H9 (cell line): ENCODE measurements at places on chromosomes 11 and 22.

DNA sequence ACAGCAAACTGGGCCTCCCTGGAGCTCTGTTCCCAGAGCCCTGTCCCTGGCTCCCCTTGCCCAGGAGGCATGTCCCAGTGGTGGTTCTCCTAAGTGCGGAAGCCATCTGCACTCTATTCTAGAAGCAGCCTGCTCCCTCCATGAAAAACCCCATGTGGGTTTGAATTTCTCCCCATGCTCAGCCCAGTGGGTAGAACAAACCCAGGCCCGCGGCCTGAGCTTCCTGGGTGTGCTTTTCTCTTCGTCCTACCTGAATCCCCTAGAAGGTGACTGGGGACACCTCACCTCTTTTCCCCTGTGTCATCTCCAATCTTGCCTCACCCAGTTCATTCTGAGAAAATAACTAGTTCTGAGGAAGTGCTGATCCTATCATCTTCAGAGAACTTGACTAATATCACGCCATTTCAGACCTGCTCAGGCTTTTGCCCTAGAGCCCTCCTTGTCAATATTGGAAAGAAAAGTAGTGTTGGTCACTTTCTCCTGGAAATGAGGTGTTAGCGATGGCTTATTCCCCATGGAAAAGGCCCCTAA lies 15.9 kb downstream of the IL10RA start:
- H3K27ac ChIP-seq, result no peak overlapping the region
- H3K27me3 ChIP-seq, result peaks cover 2% of the 10 kb centered on the region; the same call in 1 of the 2 replicates
- no peaks in the 10 kb centered on the region for H3K36me3 ChIP-seq
- H3K4me1 ChIP-seq, result 0 out of 2 replicates have a peak, but pooled peaks cover 6% of the 10 kb centered on the region
- H3K4me3 ChIP-seq, result no peak overlapping the region

GRCh38 chr11:134150195-134150903 lies 73.4 kb downstream of the NCAPD3 start:
- no peaks in the 10 kb centered on the region for H3K4me1 ChIP-seq
- no peak overlapping the region for H3K27ac ChIP-seq
- DNase-seq, result no peak
- H3K36me3 ChIP-seq, result peaks cover 76% of the 10 kb centered on the region; the same call in 2 of the 3 replicates

GRCh38 chr11:64453466-64453865 lies 94.5 kb downstream of the RPS6KA4 start:
- H3K36me3 ChIP-seq, result no peaks in the 10 kb centered on the region
- DNase-seq, result peak; percentile 18
- no peak overlapping the region for H3K27ac ChIP-seq
- no peak overlapping the region for H3K4me3 ChIP-seq
- H3K4me1 ChIP-seq, result no peaks in the 10 kb centered on the region; the same call in 1 of the 2 replicates
- H3K27me3 ChIP-seq, result no peaks in the 10 kb centered on the region; the same call in 1 of the 2 replicates

DNA sequence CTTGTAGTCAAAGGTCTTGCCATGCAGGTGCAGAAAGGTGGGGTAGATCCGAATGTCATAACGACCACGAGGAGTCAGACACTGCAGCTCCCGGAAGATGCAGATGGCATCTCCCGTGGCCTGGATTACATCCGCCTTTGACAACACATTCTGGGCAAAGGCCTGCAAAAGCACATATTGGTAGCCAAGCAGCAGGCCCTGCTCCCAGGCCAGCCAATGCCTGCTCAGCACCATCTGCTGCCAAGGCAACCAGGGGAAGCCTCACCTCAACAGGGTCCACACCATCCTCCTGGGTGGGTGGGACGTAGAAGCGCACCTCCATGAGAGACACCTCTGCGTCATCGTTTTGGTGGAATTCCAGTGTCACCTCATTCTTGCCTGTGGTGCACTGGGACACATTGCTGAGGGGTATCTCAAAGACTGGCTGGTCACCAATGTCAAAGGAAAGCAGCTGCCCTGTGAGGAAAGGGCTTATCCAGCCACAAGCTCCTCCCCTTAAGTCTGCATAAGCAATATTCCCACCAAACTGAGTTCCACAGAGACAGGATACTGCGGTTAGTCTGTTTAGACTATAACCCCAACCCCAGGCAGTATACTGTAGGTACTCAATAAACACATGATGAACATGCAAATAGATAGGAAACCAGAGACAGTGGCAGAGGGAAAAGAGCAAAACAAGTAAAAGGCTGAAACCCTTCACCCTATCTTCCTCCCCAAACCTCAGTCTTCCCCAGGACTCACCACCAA lies 2.8 kb downstream of the SSRP1 start:
- H3K4me3 ChIP-seq, result no peak overlapping the region
- DNase-seq, result no peak
- H3K36me3 ChIP-seq, result peaks cover 72% of the 10 kb centered on the region
- H3K27me3 ChIP-seq, result no peaks in the 10 kb centered on the region
- peaks cover 3% of the 10 kb centered on the region; the same call in 1 of the 2 replicates for H3K4me1 ChIP-seq

DNA sequence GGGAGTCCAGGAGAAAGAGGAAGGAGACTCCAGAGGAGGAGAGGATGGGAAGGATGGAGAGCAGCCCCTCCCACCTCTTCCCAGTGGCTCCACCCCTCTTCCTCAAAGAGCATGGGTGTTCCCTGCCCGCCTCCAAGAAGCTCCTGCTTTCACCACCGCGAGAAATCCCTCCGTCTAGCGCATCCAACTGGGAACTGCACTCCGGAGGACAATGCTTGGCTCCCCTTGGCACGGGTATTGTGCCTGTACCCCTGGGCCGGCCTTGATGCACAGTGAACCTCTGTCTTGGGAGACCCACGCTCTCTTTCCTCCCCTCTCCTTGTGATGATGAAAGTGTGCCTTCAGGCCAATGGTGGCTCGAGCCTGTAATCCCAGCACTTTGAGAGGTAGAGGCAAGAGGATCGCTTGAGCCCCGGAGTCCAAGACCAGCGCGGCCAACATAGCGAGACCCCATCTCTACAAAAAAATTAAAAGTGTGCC lies 14.9 kb upstream of the ADA2 start:
- no peaks in the 10 kb centered on the region for H3K27me3 ChIP-seq
- DNase-seq, result peak; percentile 98
- no peaks in the 10 kb centered on the region for H3K36me3 ChIP-seq
- H3K4me1 ChIP-seq, result peaks cover 14% of the 10 kb centered on the region
- H3K27ac ChIP-seq, result peak overlapping the region; percentile 42

DNA sequence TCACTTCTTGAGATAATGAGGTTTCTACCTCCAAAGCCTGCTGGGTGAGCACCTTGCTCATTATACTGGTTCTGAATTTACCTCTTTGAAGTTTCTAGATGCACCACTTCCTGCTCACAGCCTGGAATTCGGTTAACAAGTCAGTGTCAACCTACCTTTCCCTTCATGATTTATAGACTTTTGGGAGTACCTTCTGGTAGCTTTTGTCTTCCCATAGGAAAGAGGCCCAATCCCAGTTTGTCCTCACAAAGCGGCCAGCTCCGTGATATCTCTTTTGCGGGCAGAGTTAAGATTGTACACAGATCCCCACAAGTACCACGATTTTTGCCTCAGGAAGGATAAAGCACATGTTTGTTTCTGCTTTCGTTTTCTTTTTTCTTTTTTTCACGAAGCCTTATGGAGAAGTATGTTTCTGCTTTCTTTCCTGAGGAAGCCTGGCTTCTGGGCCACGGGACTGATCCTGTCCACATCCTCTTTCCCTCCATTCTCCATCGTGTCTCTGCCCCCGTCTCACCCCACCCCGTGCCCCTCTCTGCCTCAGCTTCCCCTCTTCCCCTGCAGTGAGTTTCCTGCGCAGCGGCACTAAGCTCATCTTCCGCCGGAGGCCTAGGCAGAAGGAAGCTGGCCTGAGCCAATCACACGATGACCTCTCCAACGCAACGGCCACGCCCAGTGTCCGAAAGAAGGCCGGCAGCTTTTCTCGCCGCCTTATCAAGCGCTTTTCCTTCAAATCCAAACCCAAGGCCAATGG lies 5.7 kb upstream of the HINFP start:
- peak; percentile 59 for DNase-seq
- no peak overlapping the region for H3K27ac ChIP-seq
- H3K4me3 ChIP-seq, result no peak overlapping the region
- no peaks in the 10 kb centered on the region for H3K4me1 ChIP-seq

GRCh38 chr11:36455658-36456111 lies 54.4 kb downstream of the TRAF6 start:
- no peaks in the 10 kb centered on the region; the same call in 1 of the 2 replicates for H3K36me3 ChIP-seq
- no peaks in the 10 kb centered on the region; the same call in 1 of the 2 replicates for H3K4me1 ChIP-seq
- no peak overlapping the region for H3K27ac ChIP-seq
- H3K4me3 ChIP-seq, result no peak overlapping the region

GRCh38 chr11:84234011-84234410 lies 947.8 kb upstream of the CCDC90B start:
- H3K27ac ChIP-seq, result no peak overlapping the region
- H3K27me3 ChIP-seq, result no peaks in the 10 kb centered on the region
- H3K4me1 ChIP-seq, result no peaks in the 10 kb centered on the region; the same call in 1 of the 2 replicates
- H3K4me3 ChIP-seq, result no peak overlapping the region
- H3K36me3 ChIP-seq, result no peaks in the 10 kb centered on the region
- no peak for DNase-seq

- H3K27ac ChIP-seq, result no peak overlapping the region
- peaks cover 30% of the 10 kb centered on the region for H3K36me3 ChIP-seq
- H3K27me3 ChIP-seq, result no peaks in the 10 kb centered on the region
Measured at GRCh38 chr11:65501472-65502273, 2.8 kb downstream of the MALAT1 start.

GRCh38 chr11:119175493-119176077 lies 7.1 kb downstream of the NLRX1 start:
- H3K36me3 ChIP-seq, result peaks cover 30% of the 10 kb centered on the region
- H3K27me3 ChIP-seq, result no peaks in the 10 kb centered on the region
- no peaks in the 10 kb centered on the region for H3K4me1 ChIP-seq
- no peak overlapping the region for H3K4me3 ChIP-seq
- no peak for DNase-seq

DNA sequence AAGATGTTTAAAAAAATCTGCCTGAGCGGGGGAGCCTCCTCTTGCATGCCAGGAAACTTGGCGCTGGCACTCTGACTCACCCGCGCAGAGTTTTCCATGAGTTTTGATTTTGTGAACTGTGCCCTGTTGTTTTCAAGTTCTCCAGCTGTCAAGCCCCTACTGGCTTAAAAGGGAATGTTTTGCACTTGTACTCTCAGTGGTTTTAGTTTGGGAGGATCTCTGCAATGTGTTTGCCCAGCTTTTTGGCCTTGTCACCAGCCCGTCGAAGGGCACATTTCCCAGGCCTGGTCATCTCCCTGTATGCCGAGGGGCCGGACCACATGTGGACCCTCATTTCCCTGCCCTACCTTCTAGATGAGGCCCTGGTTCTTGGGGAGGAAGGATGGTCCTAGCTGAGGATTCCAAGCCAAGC lies 12.2 kb downstream of the MRGPRF start:
- no peak overlapping the region for H3K4me3 ChIP-seq
- peaks cover 5% of the 10 kb centered on the region for H3K36me3 ChIP-seq
- H3K27ac ChIP-seq, result no peak overlapping the region

GRCh38 chr22:40609216-40609615 lies 27.3 kb downstream of the MRTFA start:
- DNase-seq, result no peak
- no peaks in the 10 kb centered on the region for H3K27me3 ChIP-seq
- no peaks in the 10 kb centered on the region; the same call in 1 of the 2 replicates for H3K4me1 ChIP-seq
- H3K4me3 ChIP-seq, result no peak overlapping the region

DNA sequence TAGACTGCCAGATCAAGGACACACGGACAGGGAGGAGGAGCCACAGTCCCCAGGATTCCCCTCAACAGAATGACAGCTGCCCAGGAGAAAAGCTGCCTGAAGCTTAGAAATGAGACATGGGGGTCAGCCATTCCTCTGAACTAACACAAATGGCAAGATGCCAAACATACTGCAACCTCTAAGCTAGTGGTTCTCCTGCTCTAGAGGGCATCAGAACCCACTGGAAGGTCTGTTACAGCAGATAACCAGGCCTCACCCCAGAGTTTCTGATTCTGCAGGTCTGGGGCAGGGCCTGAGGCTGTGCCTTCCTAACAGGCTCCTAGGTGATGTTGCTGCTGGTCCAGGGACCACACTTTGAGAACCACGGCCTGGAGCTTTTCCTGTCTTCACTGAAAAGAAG lies 28.6 kb upstream of the BID start:
- no peaks in the 10 kb centered on the region for H3K27me3 ChIP-seq
- no peak overlapping the region for H3K27ac ChIP-seq
- no peak overlapping the region for H3K4me3 ChIP-seq

DNA sequence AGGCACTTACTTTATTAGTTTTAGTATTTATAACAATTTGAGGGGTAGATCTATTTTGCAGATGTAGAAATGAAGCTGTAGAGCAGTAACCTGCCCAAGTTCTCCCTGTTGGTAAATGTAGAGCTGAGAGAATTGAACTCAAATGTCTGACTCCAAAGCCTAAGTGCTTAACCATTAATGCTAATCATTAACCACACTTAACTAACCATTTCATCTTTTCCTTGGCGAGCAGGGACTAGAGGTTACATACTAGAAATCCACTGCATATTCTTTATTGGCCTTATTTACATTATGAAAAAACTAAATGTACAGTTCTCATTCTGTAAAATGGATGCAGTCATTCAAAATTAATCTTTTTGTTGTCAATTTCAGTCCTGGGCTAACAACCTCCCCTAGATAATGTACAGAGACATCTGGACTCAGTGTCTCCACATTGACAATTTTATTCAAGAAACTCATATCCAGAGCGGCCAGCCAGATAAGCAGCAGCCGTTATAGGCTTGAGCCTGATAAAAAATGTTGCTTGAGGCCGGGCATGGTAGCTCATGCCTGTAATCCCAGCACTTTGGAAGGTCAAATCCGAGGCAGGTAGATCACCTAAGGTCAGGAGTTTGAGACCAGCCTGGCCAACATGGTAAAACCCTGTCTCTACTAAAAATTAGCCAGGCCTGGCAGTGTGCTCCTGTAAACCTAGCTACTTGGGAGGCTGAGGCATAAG lies 76.7 kb upstream of the PICALM start:
- no peak overlapping the region for H3K4me3 ChIP-seq
- no peaks in the 10 kb centered on the region for H3K27me3 ChIP-seq
- peaks cover 4% of the 10 kb centered on the region; the same call in 1 of the 2 replicates for H3K4me1 ChIP-seq
- DNase-seq, result no peak
- H3K27ac ChIP-seq, result no peak overlapping the region

DNA sequence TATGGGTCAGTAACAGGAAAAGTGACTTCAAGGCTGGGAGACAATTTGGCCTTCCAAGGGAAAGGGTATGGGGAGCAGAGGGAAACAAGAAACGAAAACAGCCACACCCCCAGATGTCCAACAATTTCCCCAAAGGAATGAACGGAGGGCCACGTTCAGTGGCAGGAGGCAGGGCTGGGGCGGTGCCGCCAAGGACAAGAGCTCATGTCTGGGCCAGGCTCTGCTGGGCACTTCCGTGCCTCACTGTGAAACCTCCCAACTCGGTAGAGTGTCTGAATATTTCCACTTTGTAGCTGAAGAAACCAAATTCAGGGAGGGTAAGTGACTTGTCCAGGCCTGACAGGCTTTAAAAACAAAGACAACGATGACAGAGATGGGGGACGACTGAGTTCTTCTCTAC lies 11.9 kb downstream of the IFT27 start:
- H3K4me3 ChIP-seq, result no peak overlapping the region
- H3K27me3 ChIP-seq, result no peaks in the 10 kb centered on the region
- DNase-seq, result peak; percentile 5
- no peaks in the 10 kb centered on the region for H3K4me1 ChIP-seq

- H3K27me3 ChIP-seq, result no peaks in the 10 kb centered on the region
- no peaks in the 10 kb centered on the region for H3K4me1 ChIP-seq
Measured at GRCh38 chr11:34072041-34072440, 20.5 kb downstream of the CAPRIN1 start.

GRCh38 chr11:26084313-26084712 lies 247.6 kb upstream of the ANO3 start:
- no peaks in the 10 kb centered on the region for H3K4me1 ChIP-seq
- H3K27me3 ChIP-seq, result no peaks in the 10 kb centered on the region
- H3K4me3 ChIP-seq, result no peak overlapping the region
- H3K36me3 ChIP-seq, result no peaks in the 10 kb centered on the region

GRCh38 chr22:43098356-43098755 lies 9.2 kb upstream of the TTLL1 start:
- no peak overlapping the region for H3K27ac ChIP-seq
- H3K27me3 ChIP-seq, result no peaks in the 10 kb centered on the region
- no peak for DNase-seq
- no peaks in the 10 kb centered on the region for H3K4me1 ChIP-seq
- peaks cover 5% of the 10 kb centered on the region for H3K36me3 ChIP-seq
